Fibroblast of lung (primary cell): ENCODE measurements at places on chromosomes 6 and 20.

DNA sequence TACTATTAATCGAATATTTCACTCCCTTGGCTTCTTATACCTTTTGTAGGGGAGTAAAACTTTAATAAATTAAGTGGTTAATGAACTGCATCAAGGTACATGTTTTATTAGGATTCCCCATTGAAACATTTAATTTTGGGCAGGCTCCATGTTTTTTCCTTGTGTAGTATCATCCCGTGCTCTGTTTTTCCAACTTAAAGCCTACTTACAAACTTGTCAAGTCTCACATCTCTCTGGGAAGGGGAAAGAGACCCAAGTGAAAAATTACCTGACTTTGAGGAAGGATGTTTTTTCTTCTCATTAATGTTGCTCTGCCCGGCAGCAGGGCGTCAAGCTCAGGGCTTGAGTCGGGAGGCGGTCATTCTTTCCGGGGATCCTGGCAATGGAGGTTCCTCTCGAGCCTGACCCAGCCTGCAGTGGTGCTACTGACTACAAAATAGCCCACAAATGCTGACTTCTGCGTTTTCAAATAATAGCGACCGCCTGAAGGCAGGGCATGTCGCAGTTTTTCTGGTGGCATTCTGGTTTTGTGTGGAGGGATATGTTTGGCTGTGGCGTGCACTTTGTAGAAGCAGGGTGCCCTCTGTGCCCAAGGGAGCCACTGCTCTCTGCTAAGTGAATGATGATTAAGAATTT is 2.4 kb downstream of the DSP start:
- DNase-seq, result no peak

DNA sequence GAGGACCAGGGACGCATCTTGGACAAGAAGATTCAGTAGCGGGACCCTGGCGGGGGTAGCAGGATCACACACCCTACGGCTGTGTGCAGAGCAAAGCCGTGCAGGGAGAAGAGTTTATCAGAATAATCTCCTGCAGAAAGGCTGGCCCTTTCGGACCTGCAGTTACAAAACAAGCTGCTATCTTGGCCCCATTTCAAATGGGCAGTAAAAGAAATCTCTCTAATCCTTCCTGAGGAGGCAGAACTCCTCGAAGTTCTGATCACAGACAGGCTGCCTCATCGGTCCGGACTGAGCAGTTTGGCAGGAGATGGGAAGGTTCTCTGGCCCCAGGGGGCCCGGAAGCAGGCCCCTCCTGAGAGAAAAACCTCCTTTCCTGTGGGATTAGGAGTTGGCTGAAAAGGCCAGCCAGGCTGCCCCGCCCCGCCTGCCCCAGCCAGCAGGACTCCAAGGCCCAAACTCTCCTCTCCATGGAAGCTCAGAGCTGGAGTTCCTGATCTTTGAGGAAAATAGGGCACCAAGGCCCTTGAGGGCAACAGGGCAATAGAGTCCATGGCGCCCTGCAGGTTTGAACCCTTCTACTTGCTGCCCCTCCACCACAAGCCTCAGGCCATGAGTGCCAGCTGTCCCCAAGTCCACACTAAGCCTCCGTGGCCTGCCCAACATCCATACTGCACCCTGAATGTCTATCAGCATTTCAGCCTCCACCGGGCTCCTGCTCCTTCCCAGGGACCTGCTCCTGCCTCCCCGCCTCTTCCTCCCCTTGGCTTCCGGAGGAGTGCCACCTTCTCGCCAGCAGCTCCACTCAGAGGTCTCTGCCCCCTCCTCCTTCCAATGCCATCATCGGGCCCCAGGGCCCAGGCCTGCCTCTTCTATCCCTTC is 141.3 kb downstream of the PREX1 start:
- DNase-seq, result peak; percentile 50

DNA sequence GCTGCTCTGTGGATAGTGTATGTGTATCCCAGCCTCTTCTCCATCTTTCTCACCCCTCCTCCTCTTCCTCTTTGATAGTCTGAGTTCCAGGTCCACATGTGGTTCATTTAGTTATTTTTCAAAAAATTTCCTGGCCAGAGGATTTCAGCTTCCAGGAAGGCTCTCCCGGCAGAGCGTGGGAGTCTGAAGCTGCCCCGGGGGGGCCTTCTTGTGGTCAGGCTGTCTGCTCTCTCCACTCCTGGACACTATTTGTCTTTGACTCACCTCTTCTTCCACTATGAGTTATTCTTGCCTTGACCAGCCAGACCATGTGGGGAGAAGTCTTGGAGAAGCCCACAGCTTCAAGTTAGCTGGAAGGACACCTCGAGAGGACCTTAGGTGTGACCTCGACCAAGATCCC is 258.8 kb downstream of the CDC5L start:
- DNase-seq, result peak; percentile 98

DNA sequence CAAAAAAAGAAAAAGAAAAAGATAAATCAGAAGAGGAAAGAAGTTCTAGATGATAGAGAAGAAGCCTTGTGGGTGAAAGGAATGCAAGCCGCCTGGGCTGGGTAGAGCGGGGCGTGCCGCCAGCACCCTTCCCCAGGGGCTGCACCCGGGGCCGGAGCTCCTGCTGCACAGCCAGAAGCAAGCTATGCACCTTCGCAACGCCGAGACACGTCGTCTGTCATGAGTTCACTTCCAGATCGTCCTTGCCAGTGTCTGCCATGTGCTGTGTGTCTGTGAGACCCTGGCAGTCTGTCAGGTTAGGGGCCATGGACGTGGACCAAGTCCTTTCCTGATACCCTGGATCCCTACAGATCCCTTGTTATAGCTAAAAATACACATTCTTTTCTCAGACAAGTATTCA is 25.5 kb upstream of the ADRM1 start:
- no peak for DNase-seq

GRCh38 chr6:105320765-105321164 is 82.1 kb downstream of the PREP start:
- DNase-seq, result no peak

DNA sequence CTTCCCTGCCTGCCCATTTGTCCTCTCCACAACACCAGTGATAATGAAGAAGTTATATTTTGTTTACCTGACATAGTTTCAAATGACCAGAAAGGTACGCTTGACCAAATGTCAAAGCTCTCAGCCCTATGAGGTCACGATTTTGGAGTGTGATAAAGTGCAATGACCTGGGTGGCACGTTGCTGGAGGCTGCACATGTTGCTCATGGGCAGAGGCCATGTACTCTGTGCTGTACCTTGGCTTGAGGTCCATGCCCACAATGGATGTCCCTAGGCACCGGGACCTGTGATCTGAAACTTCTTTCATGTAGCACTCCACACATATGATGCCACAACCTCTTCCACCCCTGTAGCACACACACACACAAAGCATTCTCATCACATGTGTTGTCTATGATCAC is 164.0 kb upstream of the HEY2 start:
- no peak for DNase-seq

DNA sequence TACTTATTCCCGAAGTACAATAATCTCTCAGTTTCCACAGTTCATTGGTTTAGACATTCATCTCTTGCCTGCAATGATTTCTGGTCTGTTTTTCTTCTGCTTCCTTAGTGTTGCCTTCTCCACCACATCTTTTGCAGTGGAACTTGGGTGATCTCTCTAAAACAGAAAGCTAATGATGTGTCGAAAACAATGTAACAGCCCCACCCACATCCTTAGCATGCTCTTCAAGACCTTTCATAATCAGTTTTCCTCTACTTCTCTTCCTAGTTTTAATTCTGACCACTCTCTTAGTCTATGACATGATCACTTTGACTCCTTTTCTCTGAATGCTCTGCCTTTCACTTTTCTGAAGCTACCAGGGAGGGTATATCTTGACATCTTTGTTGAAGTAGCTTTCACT is 1007.9 kb upstream of the CITED2 start:
- no peak for DNase-seq

DNA sequence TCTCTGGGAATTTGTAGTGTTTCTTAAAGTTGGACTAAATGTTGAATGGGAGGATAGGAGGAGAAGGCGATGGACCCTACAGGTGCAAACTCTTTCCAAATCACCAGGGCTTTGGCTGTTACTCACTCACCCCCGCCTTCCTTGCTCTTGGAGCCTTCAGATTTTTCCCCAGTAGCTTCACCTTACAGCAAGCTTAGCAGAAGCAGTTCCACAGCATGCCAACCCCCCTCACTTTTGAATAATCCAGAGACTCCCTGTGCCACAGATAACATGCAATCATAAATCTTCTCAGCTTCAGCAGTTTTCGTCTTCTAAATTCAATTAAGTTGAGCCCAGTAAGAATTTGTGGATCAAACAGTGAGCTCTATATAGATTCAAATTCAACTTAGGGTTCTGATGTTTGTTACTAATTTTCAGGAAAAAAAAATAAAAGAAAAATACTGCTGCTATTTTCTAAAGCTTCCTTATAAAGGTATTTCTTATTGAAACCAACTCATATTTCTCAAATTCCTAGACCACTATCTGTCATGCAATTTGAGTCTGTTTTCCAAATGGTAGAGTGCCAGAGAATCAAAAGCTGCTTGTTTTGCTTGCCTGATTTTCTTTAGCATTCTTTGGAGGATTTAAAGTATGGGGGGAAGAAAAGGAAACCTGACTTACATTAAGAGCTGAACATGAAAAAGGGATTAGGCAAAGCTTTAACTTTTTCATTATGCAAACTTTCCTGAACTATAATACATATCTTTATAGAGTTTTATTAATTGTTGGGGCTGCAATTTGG is 166.4 kb downstream of the EYA4 start:
- no peak for DNase-seq
